ENCODE measurements at places on chromosomes 1 and 21.

- no peak for DNase-seq
Measured at GRCh38 chr1:215606564-215607168, 39.6 kb downstream of the KCTD3 start.

GRCh38 chr21:25515484-25516405 lies 91.5 kb downstream of the MRPL39 start:
- no peak for DNase-seq

GRCh38 chr1:217076902-217077301 lies 353.7 kb upstream of the ESRRG start:
- no peak for DNase-seq

DNA sequence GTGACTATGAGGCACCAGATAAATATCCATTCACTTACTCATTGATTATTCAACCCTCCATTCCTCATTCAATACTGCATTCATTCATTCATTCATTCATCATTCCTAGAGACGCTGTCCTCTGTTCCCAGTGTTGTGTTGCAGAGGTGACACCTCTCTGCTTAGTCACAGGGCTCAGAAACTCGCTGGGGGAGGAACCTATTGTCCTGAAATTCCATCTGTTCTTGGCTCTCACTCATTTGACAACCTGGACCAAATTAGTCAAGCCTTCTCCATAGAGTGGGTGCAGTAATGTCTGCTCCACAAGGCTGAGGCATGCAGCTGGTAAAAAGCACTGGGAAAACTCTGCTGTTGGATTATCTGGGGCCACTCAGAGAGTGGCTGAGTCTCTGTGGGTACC lies 49.7 kb downstream of the MYOM3 start:
- no peak for DNase-seq

GRCh38 chr1:41494351-41495209 lies 10.1 kb upstream of the EDN2 start:
- no peak for DNase-seq

DNA sequence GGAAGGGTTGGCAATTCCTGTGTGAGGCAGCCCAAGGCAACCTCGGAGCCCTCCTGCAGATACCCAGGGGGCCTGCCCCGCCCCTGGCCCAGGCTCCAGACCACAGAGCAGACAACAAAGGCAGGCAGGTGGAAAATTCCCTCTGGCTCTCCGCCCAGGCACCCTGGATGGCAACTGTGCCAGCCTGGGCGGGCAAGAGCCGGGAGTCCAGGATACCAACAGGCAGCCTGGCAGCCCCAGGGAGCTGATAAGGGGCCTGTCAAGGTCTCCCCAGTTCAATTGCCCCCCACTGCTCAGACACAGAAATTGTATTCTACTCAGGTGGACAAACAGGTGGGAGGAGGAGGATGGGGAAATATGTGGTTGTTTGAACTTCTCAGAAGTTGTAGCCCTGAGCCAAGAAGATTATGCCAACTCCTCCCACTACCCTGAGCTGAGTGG lies 15.4 kb upstream of the GPR37L1 start:
- DNase-seq, result no peak

GRCh38 chr1:157238585-157238984 lies 100.4 kb upstream of the ETV3 start:
- DNase-seq, result no peak

DNA sequence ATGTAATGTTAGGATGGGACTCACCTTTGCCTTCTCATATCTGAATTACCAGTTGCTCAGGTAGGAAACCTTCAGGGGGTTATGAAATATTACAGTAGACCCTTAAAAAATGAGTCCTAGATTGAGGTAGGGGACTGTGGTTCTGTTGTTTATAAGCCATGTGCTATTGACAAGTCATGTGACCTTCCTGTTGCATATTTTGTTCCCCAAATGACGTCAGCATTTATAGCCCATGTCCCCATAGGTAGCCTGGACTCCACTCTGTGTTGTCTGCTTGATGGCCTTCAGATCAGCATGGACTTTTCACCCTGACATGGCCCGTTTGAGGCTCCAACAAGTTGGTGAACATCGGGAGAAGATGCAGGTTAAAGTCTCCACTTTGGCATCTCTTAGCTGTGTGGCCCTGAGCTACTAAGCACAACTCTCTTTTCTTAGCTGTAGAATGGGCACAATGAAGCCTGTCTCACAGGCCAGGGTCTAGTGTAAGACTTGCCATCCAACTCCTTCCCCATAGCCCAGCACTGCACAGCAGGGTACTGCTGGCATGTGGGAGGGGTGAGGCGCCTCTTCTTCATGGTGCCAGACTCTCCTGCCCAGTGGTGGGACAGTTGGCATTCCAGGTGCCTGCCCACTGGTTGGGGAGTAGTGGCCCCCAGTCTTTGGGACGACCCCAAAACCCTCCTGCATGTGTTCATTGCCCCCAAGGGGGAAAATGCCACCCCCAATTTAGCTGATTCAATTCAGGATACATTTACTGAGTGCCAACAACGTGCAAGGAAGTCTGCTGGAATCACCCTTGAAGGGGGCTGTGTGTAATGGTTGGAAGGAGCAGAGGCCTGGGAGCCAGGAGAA lies 36.1 kb upstream of the TTC22 start:
- DNase-seq, result no peak

DNA sequence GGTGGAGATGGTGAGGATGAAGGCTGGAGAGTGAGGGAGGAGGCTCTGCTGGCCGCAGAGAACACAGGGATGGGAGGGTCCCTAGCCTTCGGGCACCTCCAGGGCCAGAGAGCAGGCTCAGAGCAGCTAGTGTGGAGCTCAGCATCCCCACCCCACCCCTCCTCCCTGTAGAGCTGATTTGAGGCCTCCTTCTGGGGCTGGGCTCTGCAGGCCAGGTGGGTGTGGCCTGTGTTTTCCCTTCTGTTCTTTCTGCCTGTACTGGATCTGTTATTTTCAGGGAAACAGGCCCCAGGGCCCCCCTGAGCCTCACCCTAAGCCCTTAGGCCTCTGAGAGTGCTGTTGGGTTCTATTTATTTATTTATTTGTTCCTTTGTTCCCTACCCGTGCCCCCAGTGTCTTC lies 44.8 kb downstream of the TMCC2 start:
- no peak for DNase-seq

DNA sequence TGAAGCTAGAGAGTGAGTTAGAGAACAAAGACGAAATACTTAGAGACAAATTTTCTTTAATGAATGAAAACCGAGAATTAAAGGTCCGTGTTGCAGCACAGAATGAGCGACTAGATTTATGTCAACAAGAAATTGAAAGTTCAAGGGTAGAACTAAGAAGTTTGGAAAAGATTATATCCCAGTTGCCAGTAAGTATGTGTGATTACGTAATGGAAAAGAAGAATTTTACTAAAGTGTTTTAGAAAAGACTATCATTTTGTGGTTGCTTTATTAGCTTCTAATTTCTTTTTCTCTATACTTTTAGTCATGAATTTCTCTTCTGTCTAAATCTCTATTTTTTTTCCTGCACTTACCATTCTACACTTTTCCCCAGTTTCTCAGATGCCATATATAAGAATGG lies 26.7 kb downstream of the CCDC18 start:
- no peak for DNase-seq

DNA sequence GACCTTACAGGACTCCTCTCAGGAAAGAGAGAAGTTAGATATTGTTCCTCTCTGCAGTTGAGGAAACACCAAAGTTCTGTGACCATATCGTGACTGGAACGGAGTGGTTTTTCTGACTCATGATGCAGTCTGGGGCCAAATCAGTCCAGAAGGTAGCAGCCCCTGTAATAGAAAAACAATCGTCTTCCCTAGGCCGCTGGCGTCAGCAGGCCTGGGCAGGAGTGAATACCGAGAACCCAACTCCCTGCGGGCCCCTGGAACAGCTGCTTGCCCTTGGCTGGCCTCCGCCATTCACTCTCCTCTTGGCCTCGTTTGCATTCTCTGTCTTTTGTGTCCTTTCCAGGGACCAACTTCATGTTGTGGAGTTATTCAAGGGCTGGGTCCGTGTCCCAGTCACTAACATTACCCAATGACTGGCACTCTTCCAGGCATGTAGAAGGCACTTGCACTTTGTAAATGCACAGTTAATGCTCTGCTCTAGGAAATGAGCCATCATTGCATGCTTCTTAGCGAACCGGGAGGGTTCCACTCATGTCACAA lies 10.9 kb upstream of the CD101 start:
- no peak for DNase-seq

DNA sequence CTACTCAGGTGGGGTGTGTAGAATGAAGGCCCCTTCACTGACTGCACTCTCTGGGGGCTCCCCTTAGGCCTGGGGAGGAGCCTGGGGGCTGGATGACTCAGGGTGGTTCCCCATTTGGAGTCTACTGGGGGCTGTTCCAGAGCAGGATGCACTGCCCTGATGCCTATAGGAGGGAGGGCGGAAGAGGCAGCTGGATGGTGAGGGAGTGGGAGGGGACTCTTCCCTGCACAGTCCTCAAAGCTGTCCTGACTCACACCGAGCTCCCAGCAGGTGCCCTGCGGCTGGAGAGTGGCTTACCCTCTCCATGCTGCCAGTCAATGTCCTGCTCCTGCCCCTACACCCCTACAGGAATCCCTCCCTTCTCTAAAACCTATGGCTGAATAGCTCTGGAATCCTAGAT lies 204.4 kb downstream of the TRABD2B start:
- DNase-seq, result no peak

DNA sequence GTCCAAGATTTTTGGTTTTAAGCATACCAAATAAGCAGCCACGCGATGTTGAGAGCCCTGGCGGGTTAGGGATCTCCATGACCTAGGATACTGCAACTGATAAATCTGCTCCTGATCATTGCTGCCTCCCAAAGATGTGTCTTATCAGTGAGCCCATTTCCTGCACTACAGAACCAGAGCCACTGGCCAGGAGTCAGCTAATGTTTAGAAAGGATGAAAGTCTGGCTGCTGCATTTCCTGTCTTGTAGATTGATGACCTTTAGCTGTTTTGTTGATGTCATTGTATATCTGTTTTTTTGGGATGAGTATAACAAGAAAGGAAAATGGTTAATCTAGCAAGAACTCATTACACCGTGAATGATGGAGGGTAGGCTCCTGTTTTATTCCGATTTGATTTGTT lies 74.5 kb downstream of the C1orf21 start:
- no peak for DNase-seq

GRCh38 chr1:10824821-10825540 lies 28.5 kb upstream of the CASZ1 start:
- DNase-seq, result no peak

DNA sequence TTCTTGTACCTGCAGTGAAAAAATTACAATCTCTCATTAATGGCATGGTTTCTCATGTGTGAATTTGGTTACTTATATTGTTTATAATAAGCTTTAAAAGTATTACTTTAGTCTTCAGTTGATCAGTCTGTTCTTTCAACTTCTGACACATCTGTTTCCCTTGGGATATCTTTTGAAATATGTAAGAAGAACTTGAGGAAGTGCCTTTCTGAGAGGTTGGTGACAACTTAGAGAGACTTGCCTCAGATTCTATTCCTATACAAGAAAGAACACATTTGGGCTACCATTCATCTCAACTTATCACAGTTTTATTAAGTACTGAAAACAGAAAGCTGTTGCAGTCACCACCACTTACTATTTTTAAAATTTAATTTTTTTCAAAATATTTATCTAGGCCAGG lies 8.1 kb downstream of the AKNAD1 start:
- no peak for DNase-seq

DNA sequence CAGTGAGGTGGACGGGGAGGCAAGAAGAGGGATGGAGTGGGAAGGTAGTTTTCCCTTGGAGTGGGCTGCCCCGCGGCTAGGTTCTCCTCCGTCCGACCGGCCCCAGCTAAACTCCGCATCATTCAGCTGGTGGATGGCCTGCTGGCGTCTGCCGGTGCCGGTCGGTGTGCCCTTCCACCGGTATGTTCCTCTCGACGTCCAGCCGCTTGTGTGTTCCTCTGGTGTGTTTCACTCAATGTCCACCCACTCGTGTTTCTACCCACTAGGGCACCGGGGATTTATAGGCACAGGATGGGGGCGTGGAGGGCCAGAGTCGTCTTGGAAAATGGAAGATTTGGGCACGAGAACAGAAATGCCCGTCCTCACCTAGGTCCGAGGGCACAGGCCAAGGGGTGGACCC lies 931.7 kb upstream of the B3GALT2 start:
- DNase-seq, result no peak

GRCh38 chr1:210129092-210129491 lies 103.5 kb upstream of the SERTAD4 start:
- no peak for DNase-seq

GRCh38 chr1:59683197-59683596 lies 131.6 kb upstream of the HOOK1 start:
- no peak for DNase-seq

DNA sequence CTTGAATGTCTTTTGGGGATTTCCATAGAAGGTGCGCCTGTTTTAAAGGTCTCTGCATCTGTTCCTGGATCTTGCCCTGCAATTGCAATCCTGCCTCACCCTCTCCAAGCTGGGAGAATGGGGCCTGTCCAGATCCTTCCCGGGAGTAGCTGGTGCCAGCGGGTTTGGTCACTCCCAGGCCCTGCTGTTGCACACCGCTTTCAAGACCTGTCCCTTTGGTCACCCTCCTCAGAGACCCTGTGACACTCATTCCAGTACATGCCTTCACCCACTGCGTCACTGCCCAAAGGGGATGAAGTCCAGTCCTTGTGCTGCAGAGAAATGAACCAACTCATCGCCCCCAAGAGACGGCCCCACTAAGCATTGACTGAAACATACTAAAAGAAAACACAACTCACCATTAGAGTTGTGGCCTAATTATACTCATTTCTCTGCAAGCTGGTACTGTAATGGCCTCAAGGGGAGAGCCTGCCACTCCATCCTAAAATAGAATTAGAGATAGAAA lies 1.9 kb upstream of the IRF2BP2 start:
- no peak for DNase-seq

GRCh38 chr21:28518630-28519029 lies 474.0 kb downstream of the LTN1 start:
- no peak for DNase-seq
